CD4-positive, alpha-beta T cell treated with Interferon alpha-2 for 1 hour (primary cell): ENCODE measurements at places on chromosomes 1 and 21.
A peak's percentile ranks its signal among the peaks of the same experiment; 100 is the strongest.

DNA sequence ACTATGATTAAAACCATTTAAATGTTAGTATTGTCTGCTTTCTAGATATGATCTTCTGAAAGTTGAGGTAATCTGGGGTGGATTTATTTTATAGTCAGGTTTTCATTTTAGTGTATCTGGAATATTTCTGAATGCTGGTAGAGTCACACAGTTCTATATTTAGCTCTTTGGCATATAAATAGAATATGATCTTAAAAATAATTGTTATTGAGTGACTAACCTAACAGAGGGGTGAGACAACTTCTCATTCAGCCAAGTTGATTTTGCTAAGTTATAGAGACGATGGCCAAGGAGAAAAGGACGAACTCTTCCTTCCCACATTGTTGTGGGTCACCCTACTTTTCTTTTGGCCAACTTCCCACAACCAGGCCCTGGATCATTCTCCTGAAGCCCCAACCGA is 7.2 kb upstream of the MT1HL1 start:
- no peak for DNase-seq

DNA sequence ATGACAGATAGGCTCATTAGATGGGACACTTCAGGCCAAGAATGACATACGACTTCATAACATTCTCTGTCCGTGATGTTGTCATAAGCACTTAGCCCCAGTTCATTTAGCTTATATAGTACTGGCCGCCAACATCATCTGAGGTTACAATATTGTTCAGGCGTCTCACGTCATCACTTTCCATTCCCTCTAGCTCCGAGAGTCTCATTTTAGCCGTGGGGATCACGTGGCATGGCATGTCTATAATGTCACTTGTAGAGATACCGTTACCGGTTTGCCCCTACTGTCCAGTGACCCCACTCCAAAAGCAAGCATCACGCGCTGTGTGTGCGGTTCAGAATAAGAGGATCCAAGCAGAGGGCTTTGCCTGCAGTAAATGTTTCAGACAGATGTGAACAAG is 34.6 kb upstream of the HEATR1 start:
- no peak for DNase-seq

GRCh38 chr1:36351227-36351977 is 28.0 kb upstream of the EVA1B start:
- no peak for DNase-seq

DNA sequence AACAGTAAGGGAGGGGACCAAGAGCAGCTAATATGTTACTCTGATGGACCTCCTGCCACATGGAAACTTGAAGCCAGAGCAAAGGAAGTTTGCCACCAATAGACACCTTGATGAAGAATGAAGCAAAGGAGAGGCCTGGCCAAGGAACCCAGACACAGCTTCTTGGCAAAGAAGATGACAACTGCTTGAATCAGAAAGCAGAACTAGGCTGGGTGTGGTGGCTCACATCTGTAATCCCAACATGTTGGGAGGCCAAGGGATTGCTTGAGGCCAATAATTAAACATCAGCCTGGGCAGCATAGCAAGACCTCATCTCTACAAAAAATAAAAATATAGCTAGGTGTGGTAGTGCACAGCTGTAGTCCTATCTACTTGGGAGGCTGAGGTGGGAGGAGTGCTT is 31.7 kb upstream of the CAPZB start:
- DNase-seq, result peak; percentile 1

- DNase-seq, result no peak
These were observed 122.9 kb upstream of the ARHGEF16 start for GRCh38 chr1:3331564-3331963.

- no peak for DNase-seq
These were observed 56.9 kb upstream of the LRP8 start for GRCh38 chr1:53384796-53385195.

- no peak for DNase-seq
These were observed 45.8 kb upstream of the S1PR1 start for GRCh38 chr1:101191049-101191448.

DNA sequence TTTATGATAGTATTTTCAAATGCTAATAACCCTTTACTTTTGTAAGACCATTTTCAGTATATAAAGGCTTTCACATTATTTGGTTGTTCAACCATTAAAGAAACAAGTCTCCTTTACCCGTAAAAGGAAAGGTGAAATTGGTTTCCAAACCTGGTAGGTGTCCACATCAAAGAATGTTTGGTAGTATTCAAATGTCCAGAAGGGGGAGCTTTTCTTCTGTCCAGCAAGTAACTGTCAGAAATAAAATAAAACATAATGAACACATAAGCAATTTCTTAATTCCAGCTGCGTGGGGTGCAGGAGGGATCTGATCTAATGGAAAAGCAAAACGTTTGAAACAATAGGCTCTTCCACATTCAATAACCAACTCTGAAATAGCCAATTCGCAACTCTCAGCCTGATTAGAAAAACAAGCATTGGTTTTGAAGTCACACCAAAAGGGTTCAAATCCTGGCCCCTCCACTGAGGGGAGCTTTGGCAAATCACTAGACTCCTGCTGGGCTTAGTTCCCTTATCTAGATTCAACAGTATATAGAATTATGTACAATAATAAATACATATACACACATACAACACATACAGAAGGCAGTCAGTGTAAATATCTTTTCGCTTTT is 11.0 kb downstream of the YIPF1 start:
- no peak for DNase-seq

DNA sequence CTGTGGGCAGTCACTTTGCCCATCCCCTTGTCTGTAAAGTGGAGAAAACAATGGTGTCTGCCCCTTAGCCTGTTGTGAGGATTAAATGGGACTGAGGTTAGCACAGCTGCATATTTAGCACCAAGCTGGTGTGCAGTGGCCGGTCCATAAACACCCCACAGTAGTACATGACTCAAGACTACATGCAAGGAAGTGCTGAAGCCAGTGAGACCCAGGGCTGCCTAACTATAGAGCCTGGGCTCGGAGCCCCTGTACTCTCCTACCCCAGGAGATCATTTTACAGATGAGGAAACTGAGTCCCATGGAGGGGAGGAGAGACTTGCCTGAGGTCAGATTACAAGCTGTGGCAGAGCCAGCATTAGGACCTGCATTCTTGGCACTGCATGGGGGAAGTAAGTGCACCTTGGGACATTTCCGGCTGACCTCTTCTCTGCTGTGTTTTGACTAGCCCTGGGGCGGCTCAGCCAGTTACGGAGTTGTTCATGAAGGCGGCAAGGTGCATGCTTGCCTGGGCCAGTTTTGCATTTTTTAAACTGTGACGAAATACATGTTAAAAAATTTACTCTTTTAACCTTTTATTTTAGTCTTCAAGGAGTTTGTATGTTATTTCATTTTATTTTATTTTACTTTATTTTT is 3.2 kb downstream of the SERINC2 start:
- DNase-seq, result no peak

DNA sequence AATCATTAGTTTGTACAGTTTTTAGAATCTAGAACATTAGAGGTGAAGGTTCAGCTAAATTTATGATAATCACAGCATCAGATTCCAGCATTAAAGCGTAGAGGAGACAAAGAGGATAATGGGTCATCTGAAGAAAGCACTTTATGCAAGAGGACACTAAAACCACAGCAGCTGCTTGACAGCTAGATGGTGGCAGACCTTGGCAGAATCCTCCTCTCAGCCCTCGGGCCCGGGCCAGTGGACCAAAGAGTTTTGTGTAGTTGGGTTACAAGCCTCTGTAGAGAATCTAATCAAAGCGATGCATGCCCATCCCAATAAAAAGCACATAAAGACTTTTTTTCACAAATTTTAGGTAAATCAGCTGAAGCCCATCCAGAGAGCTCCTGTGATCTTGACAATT is 59.4 kb downstream of the AK5 start:
- DNase-seq, result no peak

- no peak for DNase-seq
These were observed 2.1 kb downstream of the KDM5B start for GRCh38 chr1:202805886-202806844.

DNA sequence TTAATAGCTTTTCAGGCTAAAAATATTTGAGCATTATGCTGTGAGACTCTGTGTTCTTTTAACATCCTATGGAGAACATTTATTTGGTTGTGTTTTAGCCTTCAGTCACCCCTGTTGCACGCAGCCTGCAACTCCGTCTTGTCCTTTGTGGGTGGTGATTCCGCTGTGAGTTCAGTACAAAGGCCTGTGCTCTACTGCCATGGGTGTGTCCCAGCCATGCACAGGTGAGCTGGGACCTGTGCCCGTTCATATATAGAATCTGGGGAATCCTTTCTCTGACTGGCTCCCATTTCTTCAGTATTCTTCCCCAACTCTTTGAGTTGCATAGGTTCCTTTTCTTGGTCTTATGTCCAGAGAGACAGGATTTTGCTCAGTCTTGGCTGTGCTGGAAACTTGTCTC is 61.4 kb downstream of the ACTL8 start:
- no peak for DNase-seq

DNA sequence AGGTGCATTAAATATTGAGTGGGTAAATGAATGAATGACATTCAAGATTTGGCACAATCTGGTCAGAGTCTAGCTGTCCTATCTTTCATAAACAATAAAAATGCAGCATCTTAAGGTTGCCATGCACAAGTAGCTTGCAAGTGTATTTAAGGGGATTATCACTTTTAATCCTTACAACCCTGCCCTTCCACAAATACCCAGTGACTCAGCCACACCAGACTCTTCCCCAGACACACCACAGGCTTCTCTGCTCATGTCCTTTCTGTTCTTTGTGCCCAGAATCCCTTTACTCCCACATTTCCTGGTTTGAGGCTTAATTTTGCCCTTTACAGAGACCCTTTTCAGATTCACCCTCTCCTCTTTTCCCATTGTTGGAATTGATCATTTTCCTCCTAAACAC is 59.8 kb downstream of the KIRREL1 start:
- DNase-seq, result no peak
